A172 (cell line): ENCODE measurements at places on chromosomes 12 and 14. TPM values are rescaled to one million over a fixed set of nuclear protein-coding genes. Genes with fewer than 3 reads are reported as not detected.

RFX4 gene
- not detected in 2 replicates for total RNA-seq

PLEKHG3 gene
- 11.2 and 12.3 TPM in 2 replicates for total RNA-seq

SCFD1 gene
- total RNA-seq = 50.0 and 60.6 TPM in 2 replicates

DNA sequence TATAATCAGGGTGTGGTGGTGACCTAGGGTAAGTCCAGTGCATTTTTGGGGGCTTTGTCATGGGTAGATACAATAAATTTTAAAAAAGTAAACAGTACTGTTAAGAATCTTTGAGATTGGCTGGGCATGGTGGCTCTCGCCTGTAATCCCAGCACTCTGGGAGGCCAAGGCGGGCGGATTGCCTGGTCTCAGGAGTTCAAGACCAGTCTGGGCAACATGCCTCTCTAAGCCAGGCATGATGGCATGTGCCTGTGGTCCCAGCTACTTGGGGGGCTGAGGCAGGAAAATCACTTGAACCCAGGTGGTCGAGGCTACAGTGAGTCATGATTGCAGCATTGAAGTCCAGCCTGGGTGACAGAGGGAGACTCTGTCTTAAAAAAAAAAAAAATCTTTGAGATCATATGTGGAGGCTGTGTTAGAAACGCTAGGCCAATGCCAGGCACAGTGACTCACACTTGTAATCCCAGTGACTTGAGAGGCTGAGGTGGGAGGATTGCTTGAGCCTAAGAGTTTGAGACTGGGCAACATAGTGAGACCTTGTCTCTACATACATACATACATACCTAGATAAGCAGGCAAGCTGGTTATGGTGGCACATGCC, 67.7 kb downstream of the PRKCH start:
- peak; percentile 44 for DNase-seq

GRCh38 chr14:64061706-64062105, 208.9 kb downstream of the SYNE2 start:
- no peak for DNase-seq

GRCh38 chr14:92768795-92769194, 20.4 kb upstream of the LGMN start:
- no peak for DNase-seq

DNA sequence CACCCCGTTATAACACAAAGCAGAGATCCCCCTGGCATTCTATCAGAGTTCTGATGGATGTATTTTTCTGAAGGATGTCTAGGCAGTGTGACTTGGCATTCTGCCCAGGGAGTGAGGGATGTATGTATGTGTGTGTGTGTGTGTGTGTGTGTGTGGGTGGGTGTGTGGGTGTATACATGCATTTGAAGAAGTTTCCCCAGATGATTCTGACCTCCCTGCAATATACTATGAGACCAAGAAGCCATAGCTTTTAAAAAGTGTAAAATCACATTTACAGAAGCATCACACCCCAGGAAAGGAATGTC, 59.7 kb upstream of the NAP1L1 start:
- no peak for DNase-seq
